Activated CD4-positive, alpha-beta T cell treated with anti-CD3 and anti-CD28 coated beads, Interleukin-2, amount 50 U/mL, for 24 hours (primary cell): ENCODE measurements at places on chromosomes 2 and 18.

GRCh38 chr2:46487667-46488335, 8.4 kb downstream of the TMEM247 start:
- DNase-seq = no peak

DNA sequence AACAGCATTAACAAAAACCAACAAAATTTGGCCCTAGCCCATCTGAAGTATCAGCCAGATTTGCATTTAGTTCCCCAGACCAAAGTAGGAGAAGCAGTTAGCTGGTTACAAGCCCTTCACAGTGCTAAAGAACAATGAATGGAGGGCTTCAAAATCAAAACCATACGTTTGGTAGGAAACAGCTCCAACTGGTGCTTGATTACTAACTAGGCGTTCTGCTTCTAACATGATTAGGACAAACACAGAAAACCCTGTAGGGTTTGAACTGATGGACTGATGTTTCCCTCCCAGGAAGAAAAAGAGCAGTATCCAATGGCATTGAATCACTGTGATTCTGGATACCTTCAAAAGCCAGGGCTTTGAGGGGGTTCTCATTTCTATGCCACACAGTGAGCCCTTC, 20.5 kb upstream of the STAT4 start:
- no peak for DNase-seq

DNA sequence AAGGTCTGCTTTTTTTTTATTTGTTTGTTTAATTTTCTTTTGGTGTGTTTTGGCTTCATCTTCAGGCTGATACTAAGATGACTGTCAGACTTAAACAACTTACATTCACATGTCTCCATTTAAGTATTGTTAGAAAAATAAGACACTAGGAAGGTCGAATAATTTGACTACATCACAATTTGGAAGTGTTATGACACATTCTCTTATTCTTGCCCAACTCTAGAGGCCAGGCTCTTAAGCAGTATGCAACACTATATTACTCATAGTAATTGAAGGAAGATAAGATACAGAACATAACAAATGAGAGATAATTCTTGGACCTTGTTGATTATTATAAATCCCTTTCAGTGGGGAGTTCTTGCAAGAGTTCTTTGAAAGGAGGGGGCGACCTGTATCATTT, 295.3 kb upstream of the COL3A1 start:
- DNase-seq = no peak

- no peak for DNase-seq
Observed at GRCh38 chr2:167181134-167181533, 292.9 kb downstream of the XIRP2 start.

- DNase-seq = no peak
Observed at GRCh38 chr2:221178139-221178538, 394.0 kb downstream of the EPHA4 start.

DNA sequence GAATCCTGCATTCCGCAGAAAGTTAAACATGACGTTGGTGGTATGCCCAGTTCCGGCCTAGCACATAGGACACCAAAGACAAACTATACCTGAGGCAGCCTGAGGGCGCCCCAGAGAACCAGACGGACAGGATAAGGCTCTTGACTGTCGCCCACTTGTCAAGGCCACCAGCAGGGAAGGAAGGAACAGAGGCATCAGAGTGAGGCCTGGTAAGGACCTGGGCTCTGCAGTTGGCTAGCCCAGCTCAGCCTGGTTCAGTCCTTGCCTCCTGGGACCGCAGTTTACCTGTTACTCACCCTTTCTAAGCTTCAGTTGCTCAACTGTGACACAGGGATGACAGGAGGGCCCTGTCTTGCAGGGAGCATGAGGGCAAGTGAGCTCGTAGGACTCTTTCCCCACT, 82.1 kb downstream of the ACTR2 start:
- no peak for DNase-seq

- no peak for DNase-seq
Observed at GRCh38 chr2:168432100-168432499, 24.0 kb upstream of the CERS6 start.

- DNase-seq = no peak
Observed at GRCh38 chr2:112839407-112840067, 3.0 kb upstream of the IL1B start.

GRCh38 chr18:11500153-11501122, 109.0 kb upstream of the SLC35G4 start:
- DNase-seq = no peak

DNA sequence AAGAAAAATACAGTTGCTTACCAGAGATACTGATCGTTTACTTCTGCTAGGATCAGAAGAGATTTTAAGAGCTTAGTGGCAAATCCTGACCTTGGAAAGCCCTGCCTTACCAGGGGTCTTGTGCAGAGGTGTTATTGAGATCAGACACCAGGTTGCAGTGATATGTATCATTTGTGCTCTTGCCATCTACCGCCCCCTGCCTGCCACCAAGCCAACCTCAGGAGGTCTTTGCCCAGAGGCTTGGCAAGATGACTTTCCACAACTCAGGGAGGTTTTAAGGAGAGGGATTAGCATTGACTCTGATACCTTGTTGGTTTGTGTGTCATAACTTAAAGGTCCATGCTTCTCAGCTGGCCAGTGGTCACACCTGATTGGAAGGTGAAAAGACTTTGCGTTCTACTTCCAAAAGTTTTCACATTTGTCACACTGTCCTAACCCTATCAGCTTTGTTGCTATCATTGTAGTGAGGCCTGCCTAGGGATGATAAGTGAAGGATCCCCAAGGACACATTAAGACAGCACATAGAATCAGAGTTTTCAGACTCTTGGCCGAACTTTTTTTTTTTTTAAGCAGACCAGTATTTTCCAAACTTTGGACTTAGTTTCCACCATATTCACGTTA, 46.2 kb upstream of the MGAT5 start:
- no peak for DNase-seq

DNA sequence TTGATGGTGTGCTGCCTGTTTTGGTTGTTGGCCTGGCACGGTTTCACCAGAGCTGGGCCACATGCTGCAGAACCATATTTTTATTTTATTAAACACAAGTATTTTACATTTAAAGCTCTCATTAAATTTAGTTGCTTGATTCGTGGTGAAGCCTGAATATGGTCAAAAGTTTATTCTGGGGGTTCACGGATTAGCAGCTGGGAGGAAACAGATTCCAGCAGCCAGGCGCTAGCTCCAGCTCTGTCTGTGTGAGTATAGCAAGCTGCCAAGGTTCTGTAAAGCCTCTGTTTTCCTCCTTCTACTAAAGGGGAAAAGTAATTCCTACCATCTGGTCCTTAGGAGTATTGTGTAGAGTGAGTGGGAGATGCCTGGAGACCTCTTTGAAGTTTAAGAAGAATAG, 22.5 kb downstream of the GATA6 start:
- DNase-seq = no peak

DNA sequence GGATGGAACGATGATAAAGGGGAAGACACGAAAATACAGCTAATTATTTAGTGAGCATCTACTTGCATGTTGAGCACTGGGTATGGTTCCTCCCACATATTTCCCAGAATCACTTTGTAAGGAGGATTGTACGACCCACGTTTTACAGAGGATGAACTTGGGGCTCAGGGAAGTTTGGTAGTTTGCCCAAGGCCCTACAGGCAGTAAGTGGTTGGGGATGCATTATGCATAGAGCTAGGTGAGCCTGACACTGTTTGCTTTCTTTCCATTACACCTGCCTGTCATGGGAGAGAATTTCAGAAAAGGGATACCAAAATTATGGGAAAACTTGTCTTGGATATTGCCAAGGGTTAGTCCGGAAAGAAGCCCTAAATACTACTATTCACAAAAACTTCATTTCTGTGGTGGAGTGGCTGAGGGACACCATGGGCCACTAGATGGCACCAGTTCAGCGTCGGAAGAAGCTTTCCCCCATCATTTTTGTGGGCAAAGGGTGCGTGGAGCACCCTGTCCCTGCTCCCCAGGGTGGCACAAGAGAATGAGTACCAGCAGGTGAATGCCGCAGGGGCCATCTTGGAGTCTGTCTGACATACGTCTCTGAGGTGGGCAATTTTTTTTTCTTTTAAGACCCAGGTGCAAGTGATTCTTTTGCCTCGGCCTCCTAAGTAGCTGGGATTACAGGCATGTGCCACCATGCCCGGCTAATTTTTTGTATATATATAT, 23.5 kb upstream of the C18orf32 start:
- peak; percentile 44 for DNase-seq
